ENCODE measurements at places on chromosomes 4 and X.

DNA sequence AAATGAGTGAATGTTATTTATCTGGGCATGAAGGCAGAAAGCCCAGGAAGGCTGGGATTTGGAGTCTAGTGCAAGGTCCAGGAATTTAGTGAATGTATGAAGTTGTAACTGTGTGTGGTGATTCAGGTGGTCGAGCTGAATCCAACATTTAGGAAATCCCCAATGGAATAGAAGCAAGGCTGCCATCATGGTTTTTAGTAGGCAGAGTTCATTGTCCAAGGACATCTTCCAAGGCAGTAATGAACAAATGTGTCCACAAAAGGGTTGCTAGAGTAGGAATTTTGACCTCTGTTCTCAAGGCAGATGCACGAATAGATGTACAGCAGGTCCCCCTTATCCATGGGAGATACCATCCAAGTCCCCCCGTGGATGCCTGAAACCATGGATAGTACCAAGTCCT is 42.9 kb upstream of the ACSL1 start:
- DNase-seq: no peak

DNA sequence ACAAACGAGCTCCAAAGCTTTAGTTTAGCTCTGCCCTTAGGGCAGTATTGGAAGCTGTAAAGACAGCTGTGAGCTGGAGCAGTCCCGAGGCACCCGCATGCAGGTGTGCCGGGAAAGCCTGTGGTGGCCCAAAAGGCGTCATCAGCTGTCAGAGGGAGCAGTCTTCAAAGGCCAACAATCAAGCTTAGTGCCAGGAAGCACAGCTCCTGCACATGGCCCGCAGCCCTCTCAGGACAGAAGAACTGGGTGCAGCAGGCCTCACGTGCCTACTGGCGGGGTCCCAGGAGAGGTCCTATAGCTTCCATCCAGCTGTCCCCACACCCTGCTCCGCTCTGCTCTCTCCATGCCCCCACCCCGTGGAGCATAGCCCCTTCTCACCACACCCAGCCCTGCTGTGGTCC is 92.2 kb upstream of the TRIM2 start:
- DNase-seq: no peak

DNA sequence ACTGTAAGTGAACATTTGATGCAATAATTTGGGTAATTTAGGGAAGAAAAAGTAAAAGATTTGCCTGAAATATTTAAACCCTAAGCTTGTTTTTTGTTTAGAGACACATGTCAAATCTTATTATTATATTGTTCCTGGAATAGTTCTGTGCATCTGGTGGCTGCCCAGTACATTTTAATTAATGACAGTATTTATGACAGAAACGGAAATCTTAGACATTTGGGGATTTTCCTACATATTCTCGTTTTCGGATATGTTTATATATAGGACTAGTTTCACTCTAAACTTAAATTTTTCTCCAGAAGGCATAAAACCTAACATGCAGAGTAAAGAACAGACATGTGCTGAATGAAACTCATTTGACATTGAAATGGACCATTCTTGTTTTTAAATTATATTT is 125.6 kb upstream of the PAQR3 start:
- DNase-seq: no peak

DNA sequence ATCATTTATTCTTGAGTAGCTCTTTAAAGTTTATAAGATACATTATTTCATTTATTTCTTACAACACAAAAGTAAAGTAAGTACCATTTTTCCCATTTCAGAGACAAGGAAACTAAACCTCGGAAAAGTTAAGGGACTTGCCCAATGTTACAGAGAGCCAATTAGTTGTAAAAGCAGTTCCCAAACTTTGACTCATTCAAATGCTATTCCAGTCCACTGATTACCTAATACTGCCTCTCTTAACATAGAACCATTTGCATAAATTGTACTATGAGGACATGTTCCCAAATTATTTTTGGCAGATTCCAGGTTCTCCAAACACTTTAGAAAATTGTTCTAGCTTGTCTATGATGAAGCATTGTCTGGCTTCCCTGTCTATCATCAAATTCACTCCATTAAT is 45.6 kb upstream of the GRIA3 start:
- DNase-seq: no peak
